ENCODE measurements at places on chromosomes 5 and 9.
A peak's percentile ranks its signal among the peaks of the same experiment; 100 is the strongest.

- peak; percentile 64 for DNase-seq
Measured at GRCh38 chr5:168219515-168220410, 71.7 kb upstream of the WWC1 start.

GRCh38 chr5:54013556-54014194 is 296.7 kb downstream of the ARL15 start:
- peak; percentile 28 for DNase-seq

- peak; percentile 26 for DNase-seq
Measured at GRCh38 chr5:122173474-122174415, 44.4 kb downstream of the ZNF474 start.

DNA sequence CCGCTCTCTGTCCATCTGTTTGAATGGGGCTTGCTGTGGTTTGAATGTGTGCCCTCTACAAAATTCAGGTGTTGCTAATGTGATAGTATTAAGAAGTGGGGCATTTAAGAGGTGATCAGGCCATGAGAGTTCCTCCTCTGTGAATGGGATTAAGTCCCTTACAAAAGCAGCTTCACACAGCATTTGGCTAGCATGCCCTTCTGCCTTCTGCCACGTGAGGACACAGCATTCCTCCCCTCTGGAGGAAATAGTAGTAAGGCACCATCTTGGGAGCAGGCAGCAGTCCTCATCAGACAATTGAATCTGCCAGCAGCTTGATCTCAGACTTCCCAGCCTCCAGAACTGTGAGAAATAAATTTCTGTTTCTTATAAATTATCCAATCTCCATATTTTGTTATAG is 540.2 kb downstream of the CSNK1G3 start:
- no peak for DNase-seq

- no peak for DNase-seq
Measured at GRCh38 chr9:114603248-114603647, 7.8 kb upstream of the TMEM268 start.

- no peak for DNase-seq
Measured at GRCh38 chr5:39108987-39109386, 34.8 kb upstream of the RICTOR start.

DNA sequence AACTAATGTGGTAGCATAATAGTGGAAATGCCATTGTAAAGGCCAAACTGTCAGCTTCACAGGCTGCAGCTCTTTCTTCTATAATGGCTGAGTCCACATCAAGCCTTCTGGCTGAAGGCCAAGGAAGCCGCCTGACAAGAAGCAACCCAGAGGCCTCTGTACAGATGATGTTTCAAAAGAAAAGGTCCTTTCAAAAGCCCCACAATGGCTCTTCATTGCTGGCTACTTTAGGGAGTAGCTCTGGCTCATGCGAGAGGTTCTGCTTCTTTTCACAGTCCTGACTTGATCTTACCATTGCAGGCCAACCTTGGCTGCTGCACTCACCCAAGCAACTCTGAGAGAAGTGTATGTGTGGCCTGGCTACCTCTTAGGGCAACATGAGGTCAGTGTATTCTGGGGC is 54.5 kb upstream of the EQTN start:
- DNase-seq = no peak

DNA sequence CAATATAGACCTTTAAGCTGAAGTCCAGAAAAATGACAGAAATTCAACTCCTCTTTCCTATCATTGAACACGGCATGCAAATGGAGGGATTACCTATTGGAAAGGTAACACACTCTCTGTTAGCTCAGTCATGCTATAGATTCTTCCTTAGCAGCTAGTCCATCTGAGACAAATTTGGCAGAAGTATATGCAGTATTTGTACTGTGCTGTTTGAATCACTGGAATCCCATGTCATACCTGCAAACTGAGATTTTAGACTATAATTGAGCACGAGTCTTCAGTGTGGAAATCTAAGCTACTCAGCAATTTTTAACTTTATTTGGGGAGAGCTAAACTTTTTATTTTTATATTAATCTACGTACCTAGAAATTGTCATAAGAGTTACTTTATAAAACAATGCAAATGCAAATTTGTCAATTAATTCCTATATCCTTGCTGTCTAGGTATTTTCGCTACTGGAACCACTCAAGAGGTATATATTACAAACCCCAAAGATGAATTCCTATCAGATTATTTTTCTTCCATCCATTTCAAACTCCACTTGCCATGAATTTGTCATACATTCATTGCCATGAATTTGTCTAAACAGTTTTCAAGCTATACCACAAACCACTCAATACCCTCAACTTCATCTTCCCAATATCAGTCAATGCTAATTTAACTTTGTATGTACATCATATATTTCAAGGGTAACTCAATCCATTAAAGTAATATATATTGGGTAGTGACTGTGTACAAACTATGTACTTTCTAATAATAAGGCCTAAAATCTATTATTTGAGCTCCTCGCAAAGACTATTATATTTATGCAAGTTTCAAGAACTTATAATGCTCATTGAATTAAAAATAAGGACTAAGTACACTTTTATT is 224.8 kb downstream of the MEF2C start:
- no peak for DNase-seq

DNA sequence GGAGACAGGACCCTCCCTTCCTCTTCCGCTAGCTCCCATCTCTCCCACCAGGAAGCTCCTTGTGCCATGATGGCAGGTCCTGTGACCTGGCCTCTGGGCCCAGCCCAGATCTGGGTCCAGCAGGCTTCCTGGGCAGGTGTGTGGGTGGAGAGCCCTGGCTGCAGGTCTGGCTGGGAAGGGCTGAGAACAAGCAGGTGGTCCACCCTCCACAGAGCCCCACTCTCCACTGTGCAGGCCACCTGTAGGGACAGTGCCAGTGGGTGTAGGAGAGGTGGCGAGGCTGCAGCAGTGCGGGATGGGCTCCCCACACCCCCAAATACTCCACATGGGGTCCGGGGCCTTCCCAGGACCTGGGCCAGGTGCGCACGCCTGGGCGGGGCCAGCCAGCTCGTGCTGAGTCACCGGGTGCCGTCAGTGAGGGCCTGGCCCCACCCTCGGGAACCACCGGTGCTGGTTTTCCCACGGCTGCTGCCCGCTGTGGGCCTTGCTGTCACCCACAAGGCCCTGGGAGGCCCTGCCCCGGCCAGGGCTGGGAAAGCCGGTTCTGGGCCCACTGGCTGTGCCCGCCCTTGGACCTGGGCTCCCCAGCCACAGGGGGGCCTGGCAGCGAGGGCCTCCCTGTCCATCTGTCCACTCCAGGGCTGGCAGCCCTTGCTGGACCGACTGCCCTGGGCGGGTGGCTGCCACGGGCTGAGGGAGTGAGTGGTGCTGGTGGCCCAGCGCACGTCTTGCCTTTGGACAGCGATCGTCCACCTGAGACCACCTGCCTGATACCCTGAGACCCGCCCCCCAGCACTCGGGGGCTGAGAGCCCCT is 9.3 kb upstream of the NRARP start:
- no peak for DNase-seq

DNA sequence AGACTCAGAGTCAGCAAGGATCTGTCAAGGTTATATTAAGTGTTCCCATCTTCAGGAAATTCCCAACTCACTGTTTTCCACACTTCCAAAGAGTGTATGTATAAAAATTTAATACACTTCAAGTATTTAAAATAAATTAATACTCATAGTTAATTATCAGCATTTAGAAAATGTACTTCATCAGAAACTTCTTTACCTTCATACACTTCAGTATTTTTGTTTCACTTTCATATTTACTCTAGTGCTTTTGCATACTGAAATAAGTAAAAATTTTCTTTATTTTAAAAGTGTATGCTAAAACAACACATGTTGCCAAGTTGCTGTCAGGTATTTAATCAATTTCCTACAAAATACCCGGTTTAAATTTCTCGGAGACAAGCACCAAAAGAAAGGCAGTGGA is 16.5 kb downstream of the RICTOR start:
- no peak for DNase-seq

- no peak for DNase-seq
Measured at GRCh38 chr9:12394105-12394504, 299.1 kb upstream of the TYRP1 start.

- DNase-seq = no peak
Measured at GRCh38 chr9:138052322-138052615, 174.7 kb downstream of the CACNA1B start.

DNA sequence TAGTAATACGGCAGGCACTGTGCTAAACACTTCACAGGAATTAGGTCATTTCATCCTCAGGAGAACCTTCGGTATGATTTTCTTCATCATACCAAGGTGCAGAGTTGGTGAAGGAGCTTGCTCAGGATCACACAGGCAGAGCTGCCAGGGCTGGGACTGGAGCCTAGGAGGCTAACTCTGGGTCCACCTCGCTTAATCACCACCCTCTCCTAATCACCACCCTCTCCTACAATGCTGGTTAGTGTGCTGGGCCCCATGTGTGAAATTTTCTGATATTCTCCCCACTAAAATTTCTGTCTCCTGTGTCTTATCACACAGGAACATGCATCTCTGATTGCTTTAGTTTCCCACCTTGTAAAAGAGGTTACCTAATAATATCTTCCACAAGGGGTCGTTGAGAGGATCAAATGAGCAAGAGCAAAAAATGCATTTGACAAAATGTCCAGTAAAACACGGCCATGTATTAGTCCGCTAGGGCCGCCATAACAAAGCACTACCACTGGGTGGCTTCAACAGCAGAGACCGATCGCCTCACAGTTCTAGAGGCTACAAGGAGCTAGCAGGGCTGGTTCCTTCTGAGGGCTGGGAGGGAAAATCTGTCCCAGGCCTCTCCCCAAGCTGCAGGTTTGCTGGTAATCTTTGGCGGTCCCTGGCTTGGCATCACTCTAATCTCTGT is 128.2 kb upstream of the NFIB start:
- DNase-seq = no peak

- no peak for DNase-seq
Measured at GRCh38 chr5:150945486-150945885, 40.7 kb upstream of the ZNF300 start.

DNA sequence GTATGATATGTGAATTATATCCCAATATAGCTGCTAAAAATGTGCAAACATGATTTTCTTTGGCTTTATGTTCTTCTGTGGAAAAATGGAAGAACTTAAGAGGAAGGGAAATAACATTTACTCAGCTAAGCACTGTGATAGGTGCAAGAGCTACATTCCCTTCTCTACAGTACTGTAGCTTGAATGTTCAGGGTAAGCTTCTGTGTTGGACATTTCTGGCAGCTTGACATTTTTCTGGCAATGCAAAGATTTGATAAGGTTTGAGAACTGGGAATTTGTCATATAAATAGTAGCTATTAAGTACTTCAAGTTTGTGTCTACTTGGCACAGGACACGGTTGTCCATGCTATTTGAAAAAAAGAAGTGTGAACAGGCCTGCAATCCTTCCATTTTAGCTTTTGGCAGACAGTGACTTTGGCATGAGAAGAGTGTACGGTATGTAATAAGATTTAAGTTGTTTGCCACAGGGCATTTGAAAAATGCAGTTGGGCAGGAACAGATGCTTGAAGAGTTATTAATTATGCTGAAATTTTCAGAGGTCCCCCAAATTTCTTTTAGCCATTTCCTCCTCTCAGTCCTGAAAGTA is 77.6 kb downstream of the KIF4B start:
- DNase-seq = no peak

- DNase-seq = no peak
Measured at GRCh38 chr5:111367115-111367514, 142.9 kb downstream of the CAMK4 start.

DNA sequence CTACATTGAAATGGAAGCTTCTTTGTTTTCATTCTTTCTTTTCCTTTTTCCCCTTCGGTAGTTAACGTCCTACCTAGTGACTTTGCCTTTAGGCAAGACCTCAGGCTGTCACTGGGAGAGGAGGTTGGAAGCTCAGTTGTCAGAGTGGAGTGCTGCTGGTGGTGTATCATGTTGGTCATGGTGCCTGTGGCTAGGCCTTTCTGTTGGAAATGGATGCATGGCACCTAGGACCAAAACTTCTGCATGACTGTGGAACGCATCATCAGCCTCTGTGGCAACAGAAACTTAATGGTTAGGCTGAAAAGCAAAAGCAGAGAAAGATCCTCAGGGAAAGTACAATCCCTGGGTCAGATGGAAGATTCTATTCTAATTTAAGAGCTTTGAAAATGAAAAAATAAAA is 57.9 kb downstream of the OSTF1 start:
- DNase-seq = no peak

DNA sequence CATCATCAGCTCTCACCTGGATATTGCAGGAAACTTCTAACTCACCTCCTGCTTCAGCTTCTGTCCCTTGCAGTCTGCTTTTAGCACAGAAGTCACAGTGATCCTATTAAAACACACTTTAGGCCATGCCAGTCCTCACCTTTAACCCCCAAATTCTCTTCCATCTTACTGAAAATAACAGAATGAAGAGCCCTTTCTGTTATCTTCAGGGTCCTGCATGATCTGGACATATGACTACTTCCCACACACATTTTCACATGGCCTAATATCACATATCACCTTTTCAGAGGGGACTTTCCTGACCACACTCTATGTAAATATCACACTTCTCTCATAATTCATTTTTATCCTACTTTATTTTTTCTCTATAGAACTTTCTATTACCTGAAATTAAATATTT is 550.6 kb upstream of the CLINT1 start:
- DNase-seq = no peak

GRCh38 chr5:124061663-124062062 is 549.7 kb downstream of the CSNK1G3 start:
- DNase-seq = no peak

- DNase-seq = peak; percentile 10
Measured at GRCh38 chr5:72234265-72234700, 85.8 kb downstream of the MRPS27 start.

GRCh38 chr5:136011414-136012001 is 17.3 kb upstream of the TGFBI start:
- no peak for DNase-seq

- DNase-seq = no peak
Measured at GRCh38 chr5:153974813-153975163, 63.9 kb downstream of the FAM114A2 start.

GRCh38 chr9:133252301-133253020 is 22.5 kb downstream of the ABO start:
- no peak for DNase-seq

- DNase-seq = no peak
Measured at GRCh38 chr5:31688515-31689092, 49.7 kb downstream of the PDZD2 start.

DNA sequence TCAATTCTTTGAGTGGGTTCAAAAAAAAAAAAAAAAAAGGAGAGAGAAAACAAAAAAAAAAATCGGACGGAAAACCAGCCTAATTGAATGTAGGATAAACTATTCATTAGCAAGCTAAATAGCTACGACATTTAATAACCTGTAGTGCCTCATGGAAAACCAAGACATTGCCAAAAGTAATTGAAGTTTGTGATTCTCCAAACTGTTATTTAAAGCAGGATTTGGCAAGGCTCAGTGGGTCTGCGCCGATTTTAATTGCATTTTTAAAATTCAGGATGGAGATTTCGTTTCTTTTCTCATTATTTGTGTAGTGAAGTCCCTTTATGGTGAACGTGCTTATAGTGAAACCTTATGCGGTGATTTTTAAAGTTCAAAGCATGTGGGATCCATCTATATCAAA is 127.2 kb upstream of the NFIB start:
- no peak for DNase-seq

- DNase-seq = no peak
Measured at GRCh38 chr9:94817291-94818177, 91.0 kb downstream of the AOPEP start.

GRCh38 chr9:35553670-35554543 is 51.2 kb upstream of the TESK1 start:
- no peak for DNase-seq

Measured in DND-41 (cell line).